ENCODE measurements at places on chromosomes 2 and 18. TPM values are rescaled to one million over a fixed set of nuclear protein-coding genes. Genes with fewer than 3 reads are reported as not detected.

The MPV17 gene
- total RNA-seq = 95.8 TPM

The ESCO1 gene
- 9.2 TPM for total RNA-seq

The OR6B2 gene
- total RNA-seq = not detected

The C1GALT1C1L gene
- total RNA-seq = 2.0 TPM

The VIT gene
- not detected for total RNA-seq

The ATG9A gene
- 44.4 TPM for total RNA-seq

The CD207 gene
- total RNA-seq = not detected

The PDCL3 gene
- total RNA-seq = 32.9 TPM

The DNAJC5G gene
- not detected for total RNA-seq

The CFAP221 gene
- 0.22 TPM for total RNA-seq

The ZNF514 gene
- total RNA-seq = 6.2 TPM

The TTC32 gene
- total RNA-seq = 10.8 TPM

The TRABD2A gene
- total RNA-seq = 12.1 TPM

The CNTNAP5 gene
- total RNA-seq = not detected

The CCDC121 gene
- total RNA-seq = 3.8 TPM

The ABCB11 gene
- total RNA-seq = not detected

The RBM45 gene
- 12.7 TPM for total RNA-seq

The ACTR2 gene
- 168 TPM for total RNA-seq

The STPG4 gene
- total RNA-seq = not detected

The MRO gene
- 0.26 TPM for total RNA-seq

The TRIB2 gene
- 0.91 TPM for total RNA-seq

The GPR35 gene
- total RNA-seq = 0.50 TPM

The DNER gene
- 12.2 TPM for total RNA-seq

The PSMA8 gene
- not detected for total RNA-seq

The TUBA3D gene
- total RNA-seq = 11.1 TPM

The PSD4 gene
- total RNA-seq = 14.6 TPM

The SP140 gene
- total RNA-seq = 0.27 TPM

The GPR45 gene
- not detected for total RNA-seq

The SLC4A3 gene
- 3.0 TPM for total RNA-seq

The C18orf32 gene
- total RNA-seq = 22.0 TPM

The GALNT5 gene
- 2.0 TPM for total RNA-seq

The ADCYAP1 gene
- not detected for total RNA-seq

The ERFE gene
- 9.1 TPM for total RNA-seq

The FLACC1 gene
- not detected for total RNA-seq

The ATP9B gene
- 16.6 TPM for total RNA-seq

The ITGB6 gene
- total RNA-seq = 0.58 TPM

The LIPG gene
- total RNA-seq = 0.21 TPM

The FEZ2 gene
- total RNA-seq = 39.3 TPM

The FZD7 gene
- total RNA-seq = 6.4 TPM

The PKDCC gene
- 22.8 TPM for total RNA-seq

The VRK2 gene
- total RNA-seq = 26.1 TPM

The IL18R1 gene
- total RNA-seq = 1.0 TPM

The FBXO48 gene
- 0.55 TPM for total RNA-seq

The C2orf78 gene
- total RNA-seq = not detected

The STARD6 gene
- not detected for total RNA-seq

The NR4A2 gene
- total RNA-seq = 3.0 TPM

The ASB18 gene
- total RNA-seq = not detected

The KLHL41 gene
- total RNA-seq = 0.50 TPM

The RTP5 gene
- not detected for total RNA-seq

The SLC4A5 gene
- total RNA-seq = 0.07 TPM

The ACVR1C gene
- total RNA-seq = not detected

The CTAGE1 gene
- not detected for total RNA-seq
